ENCODE measurements at places on chromosomes 7 and 10. TPM values are rescaled to one million over a fixed set of nuclear protein-coding genes. Genes with fewer than 3 reads are reported as not detected.

LRRD1 gene
- 0.15 TPM for total RNA-seq

OR13A1 gene
- not detected for total RNA-seq

PAPOLB gene
- total RNA-seq, result not detected

ANKRD61 gene
- total RNA-seq, result 0.19 TPM

TAS2R41 gene
- total RNA-seq, result not detected

STEAP1 gene
- total RNA-seq, result 5.6 TPM

HKDC1 gene
- 5.4 TPM for total RNA-seq
